ENCODE measurements at places on chromosomes 3 and 15.

- DNase-seq = no peak
Measured at GRCh38 chr3:190492129-190492528, 21.8 kb upstream of the IL1RAP start.

DNA sequence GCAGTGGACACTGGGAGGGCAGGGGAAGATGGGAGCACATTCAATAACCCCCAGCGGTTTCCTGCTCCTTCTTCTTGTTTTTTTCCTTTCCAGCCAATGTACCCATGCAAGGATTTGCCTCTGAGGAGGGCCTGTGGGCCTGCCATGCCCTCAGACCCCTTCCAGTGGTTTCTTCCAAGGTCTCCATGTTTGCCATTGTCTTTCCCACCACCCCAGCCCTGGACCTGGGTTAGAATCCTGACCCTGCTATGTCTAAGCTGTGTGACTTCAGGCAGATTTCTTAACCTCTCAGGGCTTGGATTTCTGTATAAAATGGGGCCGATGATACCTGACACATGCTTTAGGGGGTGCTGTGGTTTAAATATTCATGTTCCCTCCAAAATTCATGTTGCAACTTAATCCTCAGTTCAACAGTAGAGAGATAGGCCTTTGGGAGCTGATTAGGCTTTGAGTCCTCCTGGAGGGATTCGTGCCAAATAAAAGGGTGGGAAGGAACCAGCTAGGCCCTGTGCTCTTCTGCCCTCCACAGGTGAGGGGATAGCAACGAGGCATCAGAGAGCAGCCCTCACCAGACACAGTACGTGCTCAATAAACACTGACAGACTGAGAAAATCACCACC is 46.3 kb upstream of the FLNB start:
- no peak for DNase-seq

- no peak for DNase-seq
Measured at GRCh38 chr3:175247629-175248028, 388.5 kb downstream of the NAALADL2 start.

GRCh38 chr3:131361464-131362421 is 19.8 kb upstream of the NUDT16 start:
- peak; percentile 82 for DNase-seq

GRCh38 chr3:187979564-187979963 is 174.4 kb upstream of the LPP start:
- no peak for DNase-seq

- no peak for DNase-seq
Measured at GRCh38 chr15:57651445-57651844, 55.1 kb upstream of the POLR2M start.

DNA sequence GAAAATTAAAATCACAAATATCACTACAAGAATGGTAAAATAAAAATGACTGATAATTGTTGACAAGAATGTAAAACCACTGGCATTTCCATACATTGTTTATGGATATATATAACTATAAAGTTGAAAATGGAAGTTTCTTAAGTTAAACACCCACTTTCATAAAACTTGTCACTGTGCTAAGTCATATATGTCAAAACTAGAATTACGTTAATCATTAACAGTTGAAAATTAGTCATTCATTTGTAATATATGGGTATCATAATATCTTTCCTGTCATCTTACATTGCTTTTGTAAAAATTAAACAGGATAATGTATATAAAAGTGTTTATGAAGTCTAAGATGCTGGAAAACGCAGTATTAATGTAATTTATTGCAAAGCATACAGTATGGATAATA is 1398.6 kb upstream of the ALCAM start:
- no peak for DNase-seq

DNA sequence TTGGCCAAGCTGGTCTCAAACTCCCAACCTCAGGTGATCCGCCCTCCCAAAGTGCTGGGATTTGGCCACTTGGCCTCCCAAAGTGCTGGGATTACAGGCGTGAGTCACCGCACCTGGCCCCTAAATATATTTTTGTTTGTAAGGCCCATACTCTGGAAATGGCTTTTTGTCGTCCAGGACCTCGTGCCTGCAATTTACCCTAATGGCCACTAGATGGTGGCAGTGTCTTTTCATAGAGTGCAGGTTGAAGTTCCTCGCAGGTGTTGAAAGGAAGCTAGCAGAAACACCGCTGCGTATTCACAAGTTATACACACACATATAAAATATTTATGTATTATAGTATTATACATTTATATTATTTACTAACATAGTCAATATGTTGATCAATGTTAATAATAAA is 97.2 kb downstream of the LRTM1 start:
- no peak for DNase-seq

GRCh38 chr3:189512039-189512438 is 119.2 kb upstream of the TP63 start:
- no peak for DNase-seq

GRCh38 chr3:131218196-131218595 is 163.4 kb upstream of the NUDT16 start:
- no peak for DNase-seq

GRCh38 chr3:165133188-165133899 is 55.0 kb upstream of the SI start:
- DNase-seq = no peak

DNA sequence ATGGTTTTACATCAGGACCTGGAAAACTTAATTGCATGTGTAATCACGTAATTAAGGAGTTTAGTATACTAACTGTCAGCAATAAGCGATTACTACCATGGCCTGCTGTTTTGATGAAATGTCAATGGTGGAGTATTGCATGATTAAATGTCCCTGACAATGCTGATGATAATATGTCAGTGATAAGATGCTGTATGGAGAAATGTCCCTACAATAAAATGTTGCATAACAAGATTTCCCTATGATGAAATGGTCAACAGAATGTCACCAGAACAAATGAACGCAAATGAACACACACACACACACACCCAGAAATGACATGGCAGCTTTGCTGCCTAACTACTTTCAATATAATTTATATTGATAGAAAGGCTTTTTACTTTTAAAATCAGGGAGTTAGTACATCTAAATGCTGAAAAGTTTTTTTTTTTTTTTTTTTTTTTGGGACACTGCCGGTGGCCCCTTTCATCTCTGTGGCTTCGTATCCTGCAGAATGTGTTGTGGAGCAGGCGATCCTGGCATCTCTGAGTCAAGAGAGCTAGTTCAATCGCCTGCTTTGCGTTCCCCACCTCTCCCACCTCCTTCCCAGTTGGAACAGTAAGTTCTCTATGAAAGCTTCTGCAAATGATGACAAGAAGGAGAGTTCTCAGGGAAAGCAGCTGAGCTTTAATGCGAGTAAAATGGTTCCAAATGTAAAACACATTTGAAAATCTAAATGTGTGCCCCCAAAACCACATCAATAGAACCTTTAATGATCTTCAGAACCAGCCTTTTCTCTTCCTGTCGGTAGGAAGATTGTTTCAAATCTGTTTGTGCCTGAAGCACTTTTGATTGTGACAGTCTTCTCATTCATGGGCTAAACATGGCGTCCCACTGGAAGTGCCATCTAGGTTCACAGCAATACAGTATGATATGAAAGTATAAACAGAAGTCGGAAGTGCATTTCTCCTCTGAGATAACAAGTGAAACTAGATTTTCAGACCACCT is 170.1 kb upstream of the GBE1 start:
- DNase-seq = peak; percentile 3

GRCh38 chr3:97350971-97351370 is 413.6 kb upstream of the ARL6 start:
- no peak for DNase-seq

- no peak for DNase-seq
Measured at GRCh38 chr3:172317984-172318383, 130.3 kb downstream of the GHSR start.

- DNase-seq = no peak
Measured at GRCh38 chr3:4849739-4850138, 129.5 kb upstream of the BHLHE40 start.

- no peak for DNase-seq
Measured at GRCh38 chr3:161682715-161683114, 186.1 kb downstream of the OTOL1 start.

DNA sequence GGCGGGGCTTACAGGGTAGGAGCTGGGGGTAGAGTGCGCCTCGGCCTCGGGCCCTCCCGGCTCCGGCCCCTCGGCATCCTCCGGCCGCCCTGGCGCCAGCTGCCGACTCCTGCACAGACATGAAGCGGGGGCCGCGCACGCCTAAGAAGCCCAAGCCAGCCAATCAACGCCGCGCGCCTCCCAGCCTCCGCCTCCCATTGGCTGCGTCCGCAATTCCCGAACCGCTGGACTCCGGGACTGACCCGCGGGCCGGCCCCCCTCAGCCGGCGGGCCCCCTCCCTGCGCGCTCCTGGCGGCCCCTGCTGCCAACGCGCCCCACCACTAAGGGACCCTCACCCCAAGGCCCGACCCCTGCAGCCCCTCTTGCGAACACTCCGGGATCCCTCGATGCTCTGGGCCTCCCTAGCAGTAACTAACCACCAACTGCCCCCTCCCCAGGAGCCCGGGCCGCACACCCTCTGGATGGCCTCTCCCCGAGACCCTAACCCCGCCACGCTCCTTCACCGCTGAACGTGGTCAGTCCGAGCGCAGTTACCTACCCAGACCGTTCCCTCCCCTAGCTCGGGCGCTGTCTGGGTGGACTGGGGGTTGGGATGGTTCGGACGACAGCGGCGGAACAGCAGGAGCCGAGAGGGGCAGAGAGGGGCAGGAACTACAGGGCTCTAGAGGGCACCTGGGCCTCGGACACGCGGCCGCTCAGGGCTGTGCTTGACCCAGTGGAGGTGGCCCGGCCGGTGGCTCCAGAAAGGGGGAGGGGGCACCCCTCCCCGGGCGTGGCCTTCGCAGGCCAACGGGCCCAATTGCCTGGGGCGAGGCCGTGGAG is 5.0 kb downstream of the GATA2 start:
- DNase-seq = peak; percentile 83

GRCh38 chr3:141391991-141392316 is 23.6 kb downstream of the ZBTB38 start:
- no peak for DNase-seq

GRCh38 chr3:128786434-128787020 is 60.5 kb downstream of the RAB7A start:
- no peak for DNase-seq

DNA sequence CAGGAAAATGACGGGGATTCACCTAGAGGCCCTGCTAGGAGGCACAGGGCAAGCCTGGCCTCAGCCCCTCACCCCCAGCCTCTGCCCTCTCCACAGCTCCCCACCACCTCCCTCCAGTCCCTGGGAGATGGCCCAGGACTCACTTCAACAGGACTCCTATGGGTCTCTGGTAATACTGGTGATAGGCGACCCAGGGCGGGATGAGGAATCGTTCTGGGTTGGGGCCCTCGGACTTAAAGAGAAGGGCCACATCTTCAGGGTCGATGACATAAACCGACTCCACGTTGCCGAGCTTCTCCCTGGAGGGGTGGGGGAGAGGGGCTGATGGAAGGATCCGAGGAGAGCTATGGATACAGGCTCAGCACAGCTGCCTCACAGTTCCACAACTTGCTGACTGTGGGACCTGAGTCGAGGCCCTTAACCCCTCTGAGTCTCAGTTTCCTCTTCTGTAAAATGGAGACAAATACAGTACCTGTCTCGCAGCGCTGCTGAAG is 19.6 kb downstream of the CYP11A1 start:
- no peak for DNase-seq

DNA sequence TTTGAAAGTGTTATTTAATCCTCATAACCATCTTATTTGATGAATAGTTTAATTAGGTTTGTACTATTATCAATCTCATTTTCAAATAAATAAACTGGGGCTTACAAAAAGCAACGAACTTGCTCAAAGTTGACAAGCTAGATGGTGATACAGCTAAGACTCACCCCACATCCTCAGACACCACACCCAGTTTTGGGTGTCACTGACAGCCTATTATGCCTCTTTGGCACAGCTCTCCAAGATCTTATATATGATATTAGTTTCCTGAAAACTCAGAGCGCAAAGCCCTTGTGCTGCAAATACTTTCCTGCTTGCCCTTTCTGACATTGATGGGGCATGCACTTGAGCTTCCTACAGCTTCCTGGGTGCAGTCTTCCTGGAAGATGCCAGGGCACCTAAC is 223.4 kb upstream of the GADL1 start:
- DNase-seq = no peak

DNA sequence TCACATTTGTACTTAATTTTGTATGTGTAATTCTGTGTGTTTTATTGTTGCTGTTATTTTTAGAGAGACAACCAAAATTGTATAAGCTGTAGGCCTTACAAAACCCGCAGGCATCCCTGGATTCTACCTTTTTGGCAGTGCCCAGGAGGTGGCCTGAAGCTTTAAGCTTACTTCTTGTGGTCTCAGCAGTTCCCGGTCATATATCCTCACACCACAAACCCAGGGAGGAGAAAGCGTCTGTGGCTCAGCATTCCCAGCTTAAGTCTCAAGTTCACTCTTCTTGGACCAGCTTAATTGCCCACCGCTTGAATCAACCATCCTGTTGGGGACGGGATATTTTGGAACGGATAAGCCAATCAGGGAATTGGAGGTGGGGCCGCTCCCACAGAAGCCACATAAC is 36.7 kb downstream of the C2CD4A start:
- DNase-seq = no peak

GRCh38 chr3:184771301-184772127 is 40.5 kb upstream of the VPS8 start:
- DNase-seq = no peak

DNA sequence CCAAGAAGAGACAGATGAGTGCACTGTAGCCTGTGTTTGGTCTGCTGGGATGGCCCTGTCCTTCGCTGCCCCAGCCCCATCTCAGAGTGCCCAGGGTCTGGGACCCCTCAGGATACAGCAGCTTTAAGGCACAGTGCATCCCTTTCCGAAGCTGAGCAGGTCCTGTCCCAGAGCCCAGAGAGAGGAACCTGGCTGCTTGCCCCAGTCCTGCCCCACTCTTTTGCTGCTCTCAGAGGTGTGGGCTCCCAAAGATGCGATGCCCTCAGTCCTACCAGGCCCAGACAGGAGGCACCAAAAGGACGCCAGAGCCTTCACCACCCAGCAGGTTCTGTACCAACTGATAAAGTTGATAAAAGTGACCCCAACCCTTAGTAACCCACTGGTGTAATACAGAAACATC is 8.2 kb downstream of the PLCD1 start:
- no peak for DNase-seq

DNA sequence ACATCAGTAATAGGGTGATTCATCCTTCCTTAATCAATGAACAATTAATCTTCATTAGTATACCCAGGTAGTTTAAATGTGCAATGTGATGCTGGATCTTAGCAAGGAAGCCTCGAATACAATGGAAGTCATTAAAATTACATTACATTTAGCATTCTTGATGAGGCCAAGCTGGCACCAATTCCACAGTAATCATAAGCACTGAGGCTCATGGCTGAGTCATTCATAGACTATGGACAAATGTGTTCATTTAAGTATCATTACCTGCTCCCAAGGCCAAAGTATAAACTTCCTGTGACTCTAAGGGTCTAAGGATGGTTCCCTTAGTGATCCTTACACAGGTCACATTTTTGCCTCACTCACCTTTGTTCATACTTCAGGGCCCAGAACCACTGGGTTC is 266.4 kb upstream of the CDIN1 start:
- DNase-seq = no peak

- DNase-seq = no peak
Measured at GRCh38 chr3:16425398-16426028, 88.0 kb downstream of the RFTN1 start.

Data from NCI-H1930 (cell line).